NCI-H446 (cell line): ENCODE measurements at places on chromosomes 1 and 21.

GRCh38 chr1:46176211-46176865, at the start of gene P3R3URF:
Gene P3R3URF (minus strand): TSS chr1:46176488. CDS start chr1:46176471, 17 bp downstream.
- no peak for DNase-seq

DNA sequence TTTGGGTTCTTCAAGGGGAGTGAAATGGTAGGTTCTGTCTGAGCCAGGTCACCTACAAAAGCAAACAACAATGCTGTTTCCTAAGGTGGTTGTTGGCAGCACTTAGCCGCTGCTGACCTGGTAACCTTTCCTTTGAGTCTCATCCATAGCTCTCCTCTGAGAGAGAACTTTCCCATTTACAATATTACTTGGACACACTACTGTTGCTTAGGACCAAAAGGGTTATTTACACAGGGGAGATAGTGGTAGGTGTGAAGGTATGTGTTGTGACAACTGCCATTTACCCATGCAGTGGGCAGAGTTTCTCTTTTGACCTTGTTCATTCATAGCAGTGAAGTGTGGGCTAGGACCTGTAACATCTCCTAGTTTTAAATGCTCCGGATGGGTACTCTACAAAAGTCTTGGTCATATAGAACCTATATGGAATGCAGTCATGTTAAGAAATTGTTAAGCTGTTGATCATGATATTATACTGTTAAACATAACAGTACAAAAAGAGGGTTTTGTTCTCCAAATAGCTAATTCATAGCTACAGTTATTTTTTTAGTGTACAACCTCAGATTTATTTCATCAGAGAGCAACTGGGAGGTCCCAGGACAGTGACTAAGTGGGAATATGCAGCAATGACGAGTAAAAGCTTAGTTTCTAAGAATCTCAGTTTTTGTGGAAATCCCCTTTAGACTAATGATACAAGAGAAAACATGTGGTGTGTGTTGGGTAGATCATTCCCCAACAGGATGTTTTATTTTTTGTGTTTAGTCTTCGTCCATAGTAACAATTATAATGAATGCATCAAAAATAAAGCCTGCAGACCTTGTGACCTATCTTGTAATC, 219.7 kb downstream of the NFIA start:
- DNase-seq: no peak

DNA sequence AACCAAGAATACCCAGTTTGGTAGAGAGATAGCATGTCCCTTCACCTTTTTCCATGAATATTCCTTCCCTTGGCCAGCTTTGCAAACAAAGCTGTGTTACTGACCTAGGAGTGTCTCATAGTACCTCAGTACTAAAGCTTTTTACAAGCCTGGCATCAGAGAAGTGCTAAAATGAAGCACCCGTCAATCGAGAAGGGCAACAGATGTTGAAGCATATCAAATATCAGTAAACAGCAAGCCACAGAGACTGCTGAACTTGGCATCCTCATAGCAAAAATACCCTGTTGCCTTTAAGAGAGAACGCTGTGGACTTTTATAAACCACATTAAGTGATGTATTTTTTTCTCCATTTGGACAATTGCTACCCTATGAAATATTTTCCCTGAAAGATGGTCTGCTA, 128.6 kb upstream of the HOOK1 start:
- DNase-seq: peak; percentile 90

DNA sequence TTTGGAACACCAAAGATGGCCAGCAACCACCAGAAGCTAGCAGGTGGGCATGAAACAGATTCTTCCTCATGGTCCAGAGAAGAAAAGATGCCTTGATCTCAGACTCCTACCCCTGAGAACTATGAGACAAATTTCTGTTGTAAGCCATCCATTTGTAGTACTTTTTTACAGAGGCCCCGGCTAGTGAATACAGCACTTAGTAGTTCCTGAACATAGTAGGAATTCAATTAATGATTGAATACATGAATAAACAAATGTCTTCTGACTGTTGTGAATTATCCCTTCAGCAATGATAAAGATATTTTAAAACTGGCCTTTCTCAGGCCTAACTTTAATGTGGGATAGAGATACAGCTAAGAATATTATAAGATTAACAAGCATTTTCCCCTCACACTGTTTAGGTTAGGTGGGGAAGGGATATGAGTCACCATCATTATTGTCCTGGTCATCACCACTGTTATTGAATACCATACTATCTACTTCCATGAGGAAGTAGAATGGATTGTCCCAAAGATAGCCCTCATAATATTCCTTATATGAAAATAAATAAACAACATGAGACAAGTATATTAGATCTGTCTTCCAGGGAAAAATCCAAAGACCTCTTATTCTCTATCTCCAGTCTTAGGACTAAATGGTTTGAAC, 51.4 kb downstream of the ADCY10 start:
- no peak for DNase-seq

DNA sequence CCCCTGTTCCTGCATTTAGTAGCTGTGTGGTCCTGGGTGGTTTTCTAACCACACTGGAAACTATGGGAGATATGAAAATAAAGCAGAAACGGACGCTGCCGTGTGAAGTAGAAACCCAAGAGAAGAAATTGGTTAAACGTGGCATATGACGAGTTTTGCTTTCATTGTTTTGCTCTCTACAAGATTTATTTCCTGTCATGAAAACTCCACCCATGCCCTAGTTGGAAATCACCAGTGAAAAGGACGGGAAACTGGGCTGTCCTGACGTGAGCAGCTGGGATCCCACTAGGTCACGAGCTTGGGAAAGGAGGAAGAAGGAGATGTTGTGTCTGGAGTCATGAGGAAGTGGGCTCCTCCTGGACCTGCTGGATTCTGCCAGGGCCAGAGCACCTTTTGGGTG, 120.8 kb upstream of the GADD45A start:
- no peak for DNase-seq

DNA sequence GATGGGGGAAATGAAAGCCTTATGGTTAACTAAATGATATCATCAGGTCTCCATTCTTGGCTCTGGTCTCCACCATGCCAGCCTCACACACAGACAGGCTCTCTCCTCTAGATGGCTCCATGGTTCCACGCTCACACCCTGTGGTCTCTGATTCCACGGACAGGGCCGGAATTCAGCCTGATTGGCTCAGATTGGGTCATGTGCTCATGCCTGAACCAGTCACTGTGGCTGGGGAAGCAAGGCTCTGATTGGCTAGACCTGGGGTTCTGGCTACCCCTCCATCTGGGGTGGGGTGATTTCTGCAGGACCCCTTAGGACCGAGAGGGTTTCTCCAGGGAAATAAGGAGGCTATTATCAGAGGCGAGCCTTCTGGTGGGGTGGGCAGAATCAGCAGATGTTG, 277.0 kb downstream of the PTPRU start:
- DNase-seq: peak; percentile 71

DNA sequence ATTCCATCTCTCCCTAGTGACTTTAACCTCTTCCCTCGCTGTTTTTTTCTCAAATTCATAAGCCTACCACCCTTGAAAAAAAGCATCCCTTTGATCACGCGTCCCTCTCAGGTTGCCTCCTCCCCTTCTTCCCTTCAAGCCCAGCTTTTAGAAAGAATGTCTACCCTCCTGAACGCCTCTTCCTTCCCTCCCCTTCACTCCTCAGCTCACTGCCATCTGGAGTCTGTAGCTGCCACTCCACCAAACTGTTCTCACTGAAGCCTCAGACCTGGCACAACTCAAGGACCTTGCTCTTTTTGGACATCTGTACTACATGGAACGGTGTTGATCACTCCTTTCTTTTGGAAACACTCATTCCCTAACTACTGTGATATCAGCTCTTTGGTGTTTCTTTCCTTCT, 80.6 kb downstream of the SLC25A24 start:
- DNase-seq: peak; percentile 69

- DNase-seq: peak; percentile 33
These were observed at the start of gene MEGF6 for GRCh38 chr1:3611170-3612019. Gene MEGF6 (minus strand): TSS chr1:3611508. CDS start chr1:3611268, 240 bp downstream.

DNA sequence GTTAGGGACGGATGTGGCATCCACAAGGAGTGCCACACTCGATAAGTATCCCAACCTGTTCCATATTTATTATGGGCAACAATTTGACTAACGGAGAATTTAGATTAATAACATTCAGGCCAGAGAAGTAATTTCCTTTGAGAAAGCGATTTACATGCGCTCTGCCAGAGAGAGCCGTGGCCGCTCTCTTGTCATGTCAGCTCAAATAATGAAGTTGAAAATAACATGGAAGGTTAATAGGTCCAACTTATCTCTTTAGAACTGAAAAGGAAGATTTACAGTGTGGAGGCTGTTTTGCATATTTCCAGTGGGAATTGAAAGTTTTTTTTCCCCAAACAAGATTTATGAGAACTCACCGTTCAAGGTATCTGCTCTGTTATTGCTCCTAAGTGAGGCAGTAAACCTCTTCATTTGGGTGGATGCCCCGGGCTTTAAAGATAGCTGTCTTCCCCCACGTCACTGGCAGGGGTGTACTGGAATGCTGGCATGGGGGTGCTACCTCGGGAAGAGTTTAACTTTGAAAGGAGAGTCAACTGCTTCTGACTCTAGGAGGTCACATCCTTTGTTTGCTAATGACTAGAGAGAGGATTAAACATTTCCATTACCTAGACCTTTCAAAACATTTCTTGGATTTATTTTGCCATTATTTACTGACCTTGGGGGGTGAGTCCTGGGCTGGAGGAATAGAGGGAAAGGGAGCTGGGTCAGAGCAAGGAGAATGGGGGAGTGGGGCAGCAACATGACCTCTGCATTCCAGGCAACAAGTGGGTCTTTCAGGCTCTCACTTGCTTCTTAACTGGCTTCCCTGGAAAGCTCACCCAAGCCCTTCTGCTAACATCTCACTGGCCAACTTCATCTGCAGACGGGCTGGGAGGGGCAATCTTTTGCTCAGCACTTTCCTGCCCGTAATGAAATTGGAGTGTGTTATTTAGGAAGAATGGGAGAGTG, 204.2 kb downstream of the CAMTA1 start:
- no peak for DNase-seq

GRCh38 chr1:154219541-154219940, 1.2 kb upstream of the UBAP2L start:
- no peak for DNase-seq

DNA sequence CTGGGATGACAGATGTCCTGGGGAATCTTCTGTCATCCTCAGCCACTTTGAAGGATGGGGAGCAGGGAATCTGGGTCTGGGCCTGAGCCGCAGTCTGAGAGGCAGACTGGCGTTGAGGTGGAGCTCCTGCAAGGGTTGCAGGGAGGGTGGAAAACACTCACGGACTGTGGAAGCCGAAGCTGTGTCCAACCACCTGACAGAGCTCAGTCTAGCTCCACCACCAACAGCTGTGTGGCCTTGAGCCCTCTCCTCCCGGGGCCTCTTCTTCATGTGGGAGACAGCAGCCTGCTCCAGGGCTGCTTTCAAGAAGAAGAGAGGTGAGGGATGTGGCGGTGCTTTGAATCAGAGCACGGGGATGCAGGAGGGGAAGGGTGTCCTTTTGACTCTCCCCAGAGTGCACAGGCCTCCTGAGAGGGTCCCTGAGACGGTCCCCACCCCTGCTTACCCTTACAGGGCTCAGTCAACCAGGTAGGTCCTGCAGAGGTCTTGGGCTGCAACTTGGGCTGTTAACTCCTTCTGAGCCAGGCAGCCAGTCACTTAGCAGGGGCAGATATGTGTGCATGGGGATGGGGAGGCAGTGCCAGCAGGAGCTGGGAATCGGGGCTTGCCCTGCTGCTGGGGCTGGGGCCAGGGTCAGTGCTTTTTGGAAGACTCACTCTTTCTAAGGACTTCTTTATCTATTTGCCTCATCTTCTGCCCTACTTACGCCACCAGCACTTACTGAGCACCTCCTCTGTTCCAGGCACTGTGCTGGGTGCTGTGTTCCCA, 216.3 kb downstream of the PTPRU start:
- DNase-seq: no peak

DNA sequence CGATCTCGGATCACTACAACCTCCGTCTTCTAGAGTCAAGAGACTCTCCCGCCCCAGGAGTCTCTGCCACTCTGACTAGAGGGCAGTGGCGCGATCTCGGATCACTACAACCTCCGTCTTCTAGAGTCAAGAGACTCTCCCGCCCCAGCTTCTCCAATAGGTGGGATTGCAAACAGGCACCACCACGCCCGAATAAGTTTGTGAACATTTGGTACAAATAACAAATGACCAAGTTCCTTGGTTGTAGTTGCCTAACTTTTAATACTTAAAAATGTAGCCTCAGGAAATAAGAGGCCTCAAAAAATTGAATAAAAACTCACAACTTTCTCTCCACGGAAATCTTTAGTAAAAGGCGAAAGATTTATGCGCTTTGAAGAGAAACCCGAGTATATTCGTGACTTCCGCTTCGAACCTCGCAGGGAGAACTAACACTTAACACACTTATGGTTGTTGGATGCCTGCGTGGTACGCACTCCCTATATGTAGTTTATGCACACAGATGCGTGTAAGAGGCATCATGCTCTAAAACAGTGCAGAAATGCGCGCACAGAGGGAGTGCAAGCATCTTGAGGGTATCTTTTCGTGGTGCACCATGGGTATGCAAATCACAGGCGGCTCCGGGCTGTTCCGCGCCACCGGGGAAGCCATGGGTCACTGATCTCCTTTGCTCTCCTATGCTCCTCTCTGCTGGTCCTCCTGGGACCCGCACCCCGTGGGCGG, 11.4 kb downstream of the BTBD19 start:
- DNase-seq: no peak

DNA sequence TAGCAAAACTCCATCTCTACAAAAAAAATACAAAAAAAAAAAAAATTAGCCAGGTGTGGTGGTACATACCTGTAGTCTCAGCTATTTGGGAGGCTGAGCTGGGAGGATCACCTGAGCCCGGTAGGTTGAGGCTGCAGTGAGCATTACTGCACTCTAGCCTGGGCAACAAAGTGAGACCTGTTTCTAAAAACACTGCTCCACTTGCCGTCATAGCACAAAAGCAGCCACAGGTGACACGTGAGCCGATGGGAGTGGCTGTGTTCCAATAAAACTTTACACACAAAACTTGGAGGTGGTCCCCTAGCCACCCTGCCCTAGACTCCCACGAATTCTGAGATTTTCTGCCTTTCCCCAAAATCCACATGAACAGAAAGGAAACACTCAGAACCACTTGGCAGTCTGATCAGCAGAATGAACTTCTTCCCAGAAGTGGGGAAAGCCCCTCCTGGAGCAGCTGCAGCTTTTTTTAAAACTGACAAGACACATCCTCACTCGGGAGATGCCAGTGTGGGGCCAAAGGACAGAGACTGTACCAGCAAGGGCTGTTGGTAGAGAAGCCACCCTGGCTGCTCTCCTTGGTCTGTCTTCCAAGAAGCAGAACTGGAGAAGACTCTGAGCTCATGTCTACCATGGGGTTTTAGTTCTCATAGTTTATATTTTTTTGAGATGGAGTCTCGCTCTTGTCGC, 23.3 kb downstream of the PLEKHM2 start:
- no peak for DNase-seq

DNA sequence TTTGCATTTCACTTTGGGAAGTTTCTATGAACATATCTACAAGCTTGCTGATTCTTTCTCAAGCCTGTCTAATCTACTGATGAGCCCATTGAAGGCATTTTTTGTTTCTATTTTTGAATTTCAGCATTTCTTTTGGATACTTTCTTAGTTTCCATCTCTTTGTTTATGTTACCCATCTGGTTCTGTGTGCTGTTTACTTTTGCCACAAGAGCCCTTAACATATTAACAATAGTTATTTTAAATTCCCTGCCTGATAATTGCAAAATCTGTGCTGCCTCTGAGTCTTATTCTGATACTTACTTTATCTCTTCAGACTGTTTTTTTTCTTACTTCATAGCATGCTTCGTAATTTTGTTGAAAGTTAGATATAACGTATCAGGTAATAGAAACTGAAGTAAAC, 75.8 kb upstream of the ZRANB2 start:
- DNase-seq: no peak
